ENCODE measurements at places on chromosomes 4 and X. TPM values are rescaled to one million over a fixed set of nuclear protein-coding genes. Genes with fewer than 3 reads are reported as not detected.

ETDC gene
- not detected for total RNA-seq

HAND2 gene
- 0.55 TPM for total RNA-seq

SOWAHB gene
- 0.06 TPM for total RNA-seq

GCNA gene
- total RNA-seq = 1.8 TPM

MTHFD2L gene
- total RNA-seq = 8.9 TPM

ITIH6 gene
- total RNA-seq = not detected

RTL5 gene
- 2.4 TPM for total RNA-seq

DACH2 gene
- not detected for total RNA-seq

DGKK gene
- total RNA-seq = not detected

CFAP47 gene
- not detected for total RNA-seq

ADH6 gene
- 0.12 TPM for total RNA-seq

PROM1 gene
- 0.53 TPM for total RNA-seq

CSAG1 gene
- total RNA-seq = 0.53 TPM

CHRNA9 gene
- total RNA-seq = 1.2 TPM

ZIC3 gene
- not detected for total RNA-seq

RBM47 gene
- total RNA-seq = 36.7 TPM

VGLL1 gene
- not detected for total RNA-seq
